ENCODE measurements at places on chromosomes 7 and 10.
A peak's percentile ranks its signal among the peaks of the same experiment; 100 is the strongest.

GRCh38 chr10:119337796-119338432 lies 130.5 kb downstream of the GRK5 start:
- peak; percentile 87 for DNase-seq

DNA sequence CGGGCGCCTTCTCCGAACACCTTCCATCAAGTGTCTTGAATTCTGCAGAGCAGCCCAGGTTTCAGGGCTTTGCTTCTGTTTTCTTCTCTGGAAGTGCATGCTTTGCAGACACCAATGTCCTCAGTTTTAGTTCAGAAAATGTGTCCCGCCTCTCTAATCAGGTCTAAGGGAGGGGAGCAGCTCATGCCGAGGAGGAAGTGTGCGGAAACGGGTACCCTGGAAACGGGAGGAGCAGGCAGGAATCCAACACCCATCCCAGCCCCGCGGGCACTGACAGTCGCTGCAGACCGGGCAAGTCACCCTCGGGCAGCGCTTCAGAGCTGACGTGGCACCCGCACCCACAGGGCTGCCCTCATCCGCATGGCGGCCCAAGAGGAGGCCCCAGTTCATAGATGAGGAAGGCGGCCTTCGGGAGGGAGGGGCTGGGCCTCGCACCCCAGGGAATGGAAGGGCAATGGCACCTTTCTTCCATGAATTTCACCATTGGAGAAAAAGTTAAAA lies 338.7 kb downstream of the DNAJB6 start:
- no peak for DNase-seq

GRCh38 chr10:77556990-77557601 lies 80.5 kb downstream of the KCNMA1 start:
- DNase-seq: no peak

DNA sequence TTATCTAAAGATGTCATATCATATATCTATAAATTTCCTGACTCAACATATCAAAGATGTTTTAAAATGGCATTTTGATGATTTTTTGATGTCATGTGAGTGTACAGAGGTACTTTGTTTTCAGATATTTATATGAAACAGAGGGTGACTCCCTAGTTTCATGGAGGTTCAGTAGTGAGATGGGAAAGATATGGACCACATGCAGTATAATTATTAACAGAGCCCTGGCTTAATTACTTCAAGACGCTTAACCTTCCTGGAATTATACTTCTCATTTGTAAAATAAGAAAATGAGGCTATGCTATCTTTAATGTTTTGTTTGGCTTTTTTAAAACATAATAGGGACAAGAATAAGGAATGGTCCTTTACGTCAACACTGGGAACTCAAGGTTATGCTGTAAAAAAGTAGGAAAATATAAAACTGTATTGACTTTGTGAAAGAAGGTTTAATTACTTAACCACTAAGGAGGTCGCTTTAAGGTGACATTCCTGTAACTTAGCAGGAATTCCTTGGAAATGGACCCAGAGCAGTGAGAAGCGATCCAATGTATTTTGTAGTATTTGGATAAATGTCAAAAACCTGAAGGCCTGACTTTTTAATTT lies 821.0 kb upstream of the IGFBP3 start:
- no peak for DNase-seq

GRCh38 chr7:82319674-82320118 lies 123.9 kb downstream of the CACNA2D1 start:
- peak; percentile 88 for DNase-seq

GRCh38 chr7:91181949-91182348 lies 82.3 kb upstream of the FZD1 start:
- DNase-seq: no peak

DNA sequence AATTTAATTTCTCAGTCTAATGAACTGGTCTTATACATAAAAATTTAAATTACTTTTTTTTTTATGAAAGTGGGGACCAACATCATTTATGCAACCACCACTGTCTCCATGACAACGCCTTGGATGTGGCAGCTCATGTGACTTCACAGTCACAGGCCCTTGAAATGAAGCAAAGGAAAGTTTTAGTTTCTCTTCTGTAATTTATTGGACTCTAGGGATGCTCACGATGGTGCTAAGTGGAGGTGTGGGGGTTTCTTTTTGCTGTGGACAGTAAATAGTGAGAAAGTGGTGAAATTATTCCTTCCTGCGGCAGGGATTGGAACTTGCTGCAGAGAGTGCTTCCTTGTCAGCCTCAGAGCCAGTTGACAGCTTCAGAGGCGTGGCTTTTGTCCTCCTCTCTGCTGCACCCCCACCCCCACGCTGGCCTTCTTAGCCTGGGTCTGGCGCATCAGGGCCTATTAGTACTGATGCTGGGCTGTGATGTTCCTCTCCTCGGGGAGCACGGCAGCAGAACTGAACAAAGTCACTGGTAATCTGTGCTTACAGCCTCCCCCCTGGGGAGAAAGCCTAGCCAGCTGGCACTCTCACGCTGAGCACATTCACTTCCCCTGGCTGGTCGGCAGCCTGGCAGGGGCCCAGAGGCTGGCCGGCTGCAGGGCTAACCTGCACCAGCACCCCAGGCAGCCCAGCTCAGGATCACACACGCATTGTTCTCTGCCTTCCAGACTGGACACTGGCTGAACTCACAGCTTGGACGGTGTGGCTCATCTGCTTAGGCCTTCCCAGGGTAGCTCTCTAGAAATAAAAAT lies 517.5 kb upstream of the GALNT17 start:
- peak; percentile 33 for DNase-seq

GRCh38 chr10:118781541-118781940 lies 26.8 kb upstream of the CACUL1 start:
- DNase-seq: no peak

DNA sequence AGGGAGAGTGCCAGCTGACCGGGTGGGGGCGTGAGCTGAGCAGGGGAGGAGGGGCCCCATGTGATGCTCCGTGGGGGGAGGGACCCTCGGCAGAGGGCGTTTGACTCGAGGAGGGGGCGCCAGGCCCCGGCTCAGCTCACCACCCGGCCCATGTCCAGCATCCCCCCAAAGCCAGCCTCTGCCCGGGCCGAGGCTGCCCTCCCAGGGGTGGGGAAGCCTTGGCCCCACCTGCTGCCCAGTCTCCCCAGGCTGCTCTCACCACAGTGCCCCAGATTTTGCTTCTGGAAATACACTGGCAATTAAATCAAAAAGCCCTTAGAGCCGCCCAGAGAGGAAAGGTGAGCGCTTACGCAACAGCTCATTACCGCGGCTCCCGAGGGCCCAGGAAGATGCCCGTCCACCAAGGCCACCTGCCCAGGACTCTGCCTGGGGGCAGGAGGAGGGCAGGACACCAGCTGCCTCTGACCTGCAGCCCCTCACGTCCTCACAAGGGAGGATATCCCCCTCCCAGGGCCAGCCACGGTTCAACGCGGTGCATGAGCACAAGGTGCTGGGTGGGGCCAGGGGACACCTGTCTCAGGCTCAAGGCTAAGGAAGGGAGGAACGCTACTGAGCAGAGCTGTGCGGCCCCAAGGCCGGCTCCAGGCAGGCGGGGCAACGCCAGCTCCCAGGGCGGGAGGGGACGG lies 70.0 kb upstream of the INPP5A start:
- DNase-seq: no peak

Measured in iris pigment epithelial cell (primary cell).